Stimulated activated CD8-positive, alpha-beta memory T cell treated with anti-CD3 and anti-CD28 coated beads, Interleukin-4, amount 100 ng/mL, for 1 hour (primary cell): ENCODE measurements at places on chromosomes 4 and X.

- no peak for DNase-seq
Measured at GRCh38 chr4:40875507-40876150, 125.9 kb downstream of the NSUN7 start.

DNA sequence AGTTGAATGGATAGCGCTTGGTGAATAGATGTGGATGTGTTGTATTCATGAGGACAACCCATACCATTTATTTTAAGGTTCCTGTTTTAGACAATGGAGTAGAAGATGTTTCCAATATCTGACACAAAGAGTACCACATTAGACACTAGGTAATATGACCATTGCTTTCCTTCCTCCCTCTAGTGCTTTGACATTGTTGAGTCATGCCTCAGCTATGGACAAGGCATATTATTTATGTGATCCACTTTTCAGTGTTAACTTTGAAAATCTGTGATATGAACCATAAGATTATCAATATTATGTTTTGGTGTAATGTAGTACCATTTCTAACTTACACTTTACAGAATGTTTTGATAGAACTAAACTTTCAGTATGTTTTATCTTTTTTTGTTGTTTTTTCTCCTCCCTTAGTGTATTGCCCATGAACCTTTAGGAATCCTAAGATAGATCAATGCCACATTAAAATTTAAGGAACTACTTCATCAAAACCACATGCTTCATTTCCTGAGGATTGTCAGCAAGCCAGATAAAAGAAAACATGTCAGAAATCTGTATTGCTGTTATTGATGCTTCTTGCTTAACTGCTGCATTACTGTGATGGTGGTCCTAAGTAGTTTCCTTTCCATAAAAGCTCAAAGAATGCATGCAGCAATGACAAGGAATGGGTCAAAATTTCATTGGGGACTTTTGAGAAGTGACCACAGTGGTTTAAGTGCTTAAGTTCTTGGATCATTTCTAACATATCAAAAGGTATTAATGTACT lies 105.0 kb downstream of the PCDH7 start:
- DNase-seq, result no peak

- no peak for DNase-seq
Measured at GRCh38 chr4:119172223-119172622, 36.6 kb downstream of the MYOZ2 start.

DNA sequence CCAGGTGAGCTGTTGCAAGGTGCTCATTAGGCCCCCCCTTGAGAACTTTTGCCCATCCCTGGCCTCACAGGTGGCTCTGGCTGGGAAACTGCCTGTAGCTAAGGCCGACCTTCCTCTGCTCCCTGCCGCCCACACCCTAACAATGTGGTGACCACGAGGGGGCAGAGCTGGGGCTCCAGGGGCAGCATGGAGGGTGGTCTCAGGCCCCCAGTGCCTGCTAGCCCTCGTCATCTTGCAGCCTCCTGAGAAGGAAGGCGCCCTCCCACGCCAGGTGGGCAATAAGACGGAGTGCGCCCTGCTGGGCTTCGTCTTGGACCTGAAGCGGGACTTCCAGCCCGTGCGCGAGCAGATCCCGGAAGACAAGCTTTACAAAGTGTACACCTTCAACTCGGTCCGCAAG lies 32.4 kb downstream of the ATP2B3 start:
- DNase-seq, result no peak

GRCh38 chr4:8058031-8058479 lies 100.6 kb downstream of the ABLIM2 start:
- no peak for DNase-seq

DNA sequence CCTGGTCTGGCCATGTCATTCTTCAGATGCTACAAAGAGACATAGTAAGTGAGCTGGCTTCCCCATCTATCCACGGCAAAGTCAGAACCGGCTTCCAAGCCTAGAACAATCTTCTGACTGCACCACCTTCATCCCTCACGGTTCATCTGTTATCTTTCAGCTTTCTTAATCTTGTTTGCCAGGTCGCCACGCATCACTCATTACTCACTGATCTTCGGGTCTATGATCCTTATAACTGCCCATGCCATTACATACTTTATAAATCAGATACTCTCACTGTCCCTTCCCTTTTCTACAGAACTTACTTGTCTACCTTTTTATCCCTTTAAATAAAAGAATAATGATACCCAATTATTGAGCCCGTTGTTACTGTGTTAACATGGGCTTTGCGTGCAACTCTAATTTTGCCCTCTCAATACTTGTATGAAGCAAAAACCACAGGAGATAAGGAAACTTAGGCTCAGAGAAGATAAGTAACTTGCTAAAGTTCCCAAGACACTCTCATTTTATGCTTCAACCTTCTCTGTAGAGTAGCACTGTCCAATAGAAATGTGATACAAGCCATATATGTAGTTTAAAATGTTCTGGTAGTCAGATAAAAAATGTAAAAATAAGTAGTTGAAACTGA lies 171.7 kb downstream of the AMELX start:
- DNase-seq, result no peak

- no peak for DNase-seq
Measured at GRCh38 chrX:38732866-38733265, 68.4 kb upstream of the MID1IP1 start.

DNA sequence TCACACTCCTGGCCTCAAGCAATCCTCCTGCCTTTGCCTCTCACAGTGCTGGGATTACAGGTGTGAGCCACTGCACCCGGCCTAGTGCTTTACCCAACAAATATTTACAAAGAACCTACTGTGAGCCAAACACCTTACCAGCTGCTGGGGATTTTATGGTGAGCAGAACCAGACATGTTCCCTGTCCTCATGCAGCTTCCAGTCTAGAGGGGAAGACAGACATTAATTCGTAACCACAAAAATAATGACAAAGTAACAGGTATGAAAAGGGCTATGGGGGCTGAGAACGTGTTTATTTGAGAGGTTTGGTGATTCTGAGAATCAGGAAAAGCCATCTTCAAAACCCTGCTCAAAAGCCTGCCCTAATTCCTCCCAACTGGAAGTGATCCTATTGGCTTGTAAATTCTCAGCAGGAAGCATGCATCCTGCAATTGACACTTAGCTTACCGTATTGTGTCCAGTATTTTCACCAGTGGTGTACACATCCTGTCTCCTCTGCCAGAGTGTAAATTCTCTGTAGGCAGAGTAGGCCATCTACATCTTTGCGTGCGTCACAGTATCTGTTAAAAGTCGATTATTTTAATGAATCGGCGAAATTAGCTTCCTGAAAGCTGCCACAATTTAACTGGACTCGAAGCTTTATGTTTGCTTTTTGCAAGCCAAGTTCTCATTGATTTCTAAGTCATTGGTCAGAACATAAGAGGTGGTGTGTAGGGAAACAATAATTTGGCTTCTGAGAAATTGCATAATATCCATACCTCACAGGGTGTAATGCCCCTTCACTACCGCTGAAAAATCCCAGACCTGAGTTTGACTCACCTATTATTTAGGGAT lies 67.0 kb downstream of the TMEM156 start:
- no peak for DNase-seq

DNA sequence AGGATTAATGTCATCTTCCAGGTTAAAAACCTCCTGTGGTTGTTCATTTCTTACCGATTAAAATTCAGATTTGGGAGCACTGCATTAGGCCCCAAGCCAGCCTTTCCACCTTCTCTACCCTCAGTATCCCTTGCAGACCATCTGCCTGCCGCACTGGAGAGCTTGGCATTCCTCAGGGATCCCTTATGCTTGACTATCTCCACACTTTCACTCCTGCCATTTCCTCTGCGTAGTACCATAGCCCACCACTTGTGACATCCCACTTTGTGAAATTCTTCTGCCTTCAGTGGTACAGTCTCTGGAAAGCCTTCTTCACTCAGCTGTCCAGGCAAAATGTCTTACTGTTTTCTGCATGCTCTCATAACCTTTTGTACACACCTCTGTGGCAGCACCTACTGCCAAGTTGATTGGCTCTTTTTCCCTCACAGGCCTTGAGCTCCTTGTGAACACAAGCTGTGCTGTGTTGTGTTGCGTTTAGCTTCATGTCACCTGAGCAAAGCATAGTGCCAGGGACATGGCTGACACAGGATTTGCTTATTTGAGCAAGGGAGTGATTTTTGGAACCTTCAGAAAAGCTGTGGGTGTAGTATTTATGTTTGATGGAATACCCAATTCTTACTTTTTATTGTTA lies 156.4 kb downstream of the ARX start:
- DNase-seq, result no peak

GRCh38 chr4:159639671-159640323 lies 536.9 kb downstream of the RAPGEF2 start:
- DNase-seq, result no peak

GRCh38 chr4:113243312-113243711 lies 193.9 kb downstream of the ANK2 start:
- DNase-seq, result no peak

- DNase-seq, result no peak
Measured at GRCh38 chrX:53239474-53239873, 14.5 kb upstream of the KDM5C start.

DNA sequence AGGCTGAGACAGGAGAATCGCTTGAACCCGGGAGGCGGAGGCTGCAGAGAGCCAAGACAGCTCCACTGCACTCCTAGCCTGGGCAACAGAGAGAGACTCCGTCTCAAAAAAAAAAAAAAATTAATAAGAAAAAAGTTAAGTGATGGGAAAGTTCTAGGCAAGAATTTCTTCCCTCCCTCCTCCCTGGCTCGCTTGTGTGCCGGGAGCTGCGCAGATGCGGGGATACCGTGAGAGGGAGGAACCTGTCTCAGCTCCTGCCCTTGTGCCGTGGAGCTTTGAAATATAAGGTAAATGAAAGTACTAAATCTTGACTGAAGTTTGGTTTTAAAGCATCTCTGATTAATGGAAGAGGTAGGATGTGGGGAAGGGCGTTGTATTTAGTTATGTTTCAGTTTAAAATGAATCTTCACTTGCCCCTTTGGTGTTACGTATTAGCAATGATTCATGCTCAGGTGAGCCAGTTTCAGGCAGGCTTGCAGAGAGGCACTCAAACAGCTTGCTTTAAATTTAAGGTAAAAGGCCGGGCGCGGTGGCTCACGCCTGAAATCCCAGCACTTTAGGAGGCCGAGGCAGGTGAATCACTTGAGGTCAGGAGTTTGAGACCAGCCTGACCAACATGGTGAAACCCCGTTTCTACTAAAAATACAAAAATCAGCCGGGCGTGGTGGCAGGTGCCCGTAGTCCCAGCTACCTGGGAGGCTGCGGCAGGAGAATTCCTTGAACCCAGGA lies 1.4 kb upstream of the UFSP2 start:
- no peak for DNase-seq

DNA sequence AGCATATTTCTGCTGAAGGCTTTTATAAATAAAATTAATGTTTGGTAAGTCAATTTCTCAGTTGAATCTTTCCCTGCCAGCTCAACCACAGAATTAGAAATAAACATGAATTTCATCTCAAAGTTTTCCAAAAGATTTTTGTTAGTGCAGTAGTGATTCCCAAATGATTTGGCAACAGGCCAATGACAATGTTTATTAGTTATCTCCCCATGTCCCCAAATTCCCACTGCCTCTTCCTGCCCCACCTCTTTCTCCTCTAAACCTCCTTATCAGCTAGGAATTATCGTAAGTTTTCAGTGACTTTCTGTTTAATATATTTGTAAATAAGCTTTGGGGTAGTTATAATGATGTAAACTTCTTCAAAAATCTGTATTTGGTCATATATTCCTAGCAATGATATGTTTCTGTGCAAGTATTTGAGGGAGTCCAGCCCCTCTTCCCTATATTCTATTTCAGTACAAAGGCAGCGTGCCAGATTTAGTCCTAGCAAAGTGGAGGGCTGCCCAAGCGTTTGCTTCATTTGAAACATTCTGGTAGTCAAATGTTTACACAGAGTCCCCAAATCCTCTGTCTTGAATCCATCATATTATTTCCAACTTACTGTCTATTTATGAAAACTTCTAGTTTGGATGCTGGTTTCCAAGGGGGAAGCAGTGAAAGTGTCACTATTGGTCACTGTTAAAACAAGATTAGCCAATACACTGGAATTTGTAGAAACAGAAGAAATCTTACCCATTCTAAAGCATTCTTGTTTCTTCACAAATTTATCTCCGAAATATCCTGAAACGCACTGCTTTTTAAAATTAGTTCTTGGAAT lies 33.7 kb upstream of the ANKRD50 start:
- DNase-seq, result no peak
